Activated CD8-positive, alpha-beta T cell treated with anti-CD3 and anti-CD28 coated beads, Interleukin-2, amount 10 ng/mL, durations not matched to agents 7 days and 5 days (primary cell): ENCODE measurements at places on chromosomes 13 and 19. TPM values are rescaled to one million over a fixed set of nuclear protein-coding genes. Genes with fewer than 3 reads are reported as not detected.

DNA sequence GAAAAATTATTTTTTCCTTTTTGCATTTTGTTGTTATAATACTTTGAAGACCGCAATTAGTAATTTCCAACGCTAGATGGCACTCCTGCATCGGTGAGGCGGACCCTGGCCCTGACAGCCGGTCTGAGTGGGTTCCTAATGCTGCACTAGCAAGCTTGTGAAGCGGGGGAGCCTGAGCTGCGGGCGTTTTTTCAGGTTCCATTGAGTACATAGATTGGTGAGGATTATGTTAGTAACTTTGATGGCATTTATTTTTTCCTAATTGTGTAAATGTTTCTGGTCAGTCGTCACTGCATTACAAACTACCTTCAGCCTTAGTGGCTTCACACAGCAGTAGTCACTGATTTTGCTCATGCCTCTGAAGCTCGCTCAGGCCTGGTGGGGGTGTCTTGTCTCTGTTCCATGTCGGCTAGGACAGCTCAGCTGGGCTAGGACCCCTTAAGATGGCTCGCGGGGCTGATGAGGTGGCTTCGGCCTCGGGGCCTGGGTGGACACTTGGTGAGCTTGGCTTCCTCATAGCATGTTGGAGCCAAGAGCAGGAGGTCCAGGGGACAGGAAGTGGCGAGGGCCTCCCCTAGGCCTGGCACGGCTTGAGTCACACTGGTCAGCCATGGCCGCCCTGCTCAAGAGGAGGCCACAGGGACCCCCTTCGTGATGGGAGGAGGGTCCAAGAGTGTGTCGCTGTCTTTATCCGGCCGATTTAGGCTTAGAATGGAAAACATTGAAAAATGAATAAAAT is 25.0 kb downstream of the ERCC5 start:
- H3K36me3 ChIP-seq = peaks cover 62% of the 10 kb centered on the region
- no peak overlapping the region for H3K27ac ChIP-seq
- peaks cover 23% of the 10 kb centered on the region for H3K4me1 ChIP-seq
- no peak overlapping the region for H3K4me3 ChIP-seq

DNA sequence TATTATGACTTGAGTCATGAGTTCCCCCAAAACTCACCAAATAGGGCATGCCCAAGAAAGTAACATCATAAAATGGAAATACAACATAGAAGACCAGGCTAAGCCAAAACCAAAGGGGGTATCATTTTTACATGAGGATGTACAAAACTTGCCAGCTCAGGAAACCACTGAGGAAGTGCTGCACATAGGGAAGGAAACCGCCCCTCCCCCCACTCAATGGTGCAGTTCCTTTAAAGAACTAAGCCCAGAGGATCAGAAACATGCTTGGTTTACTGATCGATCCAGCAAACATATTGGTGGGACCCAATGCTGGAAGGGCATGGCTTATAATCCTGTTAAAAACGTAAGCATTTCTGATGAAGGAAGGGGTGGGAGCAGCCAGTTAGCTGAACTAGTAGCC is 4.2 kb upstream of the ZNF486 start:
- peaks cover 23% of the 10 kb centered on the region for H3K4me1 ChIP-seq
- peaks cover 42% of the 10 kb centered on the region for H3K36me3 ChIP-seq
- H3K27me3 ChIP-seq = no peaks in the 10 kb centered on the region

DNA sequence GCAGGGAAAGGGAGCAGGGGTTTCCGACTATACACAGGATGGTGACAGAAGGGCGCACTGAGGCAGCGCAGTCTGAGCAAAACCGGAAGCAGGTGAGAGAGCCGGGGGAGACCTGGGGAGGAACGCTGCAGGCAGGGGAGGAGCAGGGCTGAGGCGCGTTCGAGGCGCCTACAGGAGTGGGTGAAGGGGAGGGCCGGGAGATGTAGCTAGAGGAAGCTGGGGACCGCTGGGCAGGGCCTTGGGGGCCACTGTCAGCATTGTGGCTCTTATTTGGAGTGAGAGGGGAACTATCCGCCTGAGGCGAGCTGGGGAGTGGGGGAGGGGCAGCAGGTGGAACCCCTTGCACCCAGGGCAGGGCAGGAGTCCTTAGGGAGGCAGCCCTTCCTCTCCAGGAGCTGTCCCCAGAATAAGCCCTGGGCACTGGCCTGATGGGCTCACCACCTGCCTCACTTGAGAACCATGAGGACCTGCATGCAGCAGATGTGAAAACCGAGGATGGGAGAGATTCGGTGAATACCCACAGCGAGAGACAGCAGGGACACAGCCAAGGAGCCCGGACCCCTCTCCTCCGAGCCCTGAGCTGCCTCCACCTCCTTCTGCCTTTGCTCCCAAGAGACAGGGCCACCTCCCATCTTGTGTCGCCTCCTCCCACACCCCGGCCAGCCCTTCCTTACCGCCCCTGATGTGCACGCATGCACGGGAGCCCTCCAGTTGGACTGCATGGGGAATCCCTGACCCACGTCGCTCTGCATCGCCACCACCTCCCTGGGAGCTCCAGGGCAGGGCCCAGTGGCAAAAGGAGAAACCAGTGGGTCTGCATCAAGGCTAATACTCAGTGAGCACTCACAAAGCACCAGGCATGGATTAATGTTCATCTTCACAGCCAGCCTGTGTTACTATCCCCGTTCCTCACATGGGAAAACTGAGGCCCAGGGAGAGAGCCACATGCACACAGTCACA is 10.3 kb downstream of the AKT2 start:
- H3K4me3 ChIP-seq = peak overlapping the region; percentile 50
- H3K4me1 ChIP-seq = peaks cover 53% of the 10 kb centered on the region
- peak; percentile 71 for DNase-seq
- no peaks in the 10 kb centered on the region for H3K27me3 ChIP-seq

DNA sequence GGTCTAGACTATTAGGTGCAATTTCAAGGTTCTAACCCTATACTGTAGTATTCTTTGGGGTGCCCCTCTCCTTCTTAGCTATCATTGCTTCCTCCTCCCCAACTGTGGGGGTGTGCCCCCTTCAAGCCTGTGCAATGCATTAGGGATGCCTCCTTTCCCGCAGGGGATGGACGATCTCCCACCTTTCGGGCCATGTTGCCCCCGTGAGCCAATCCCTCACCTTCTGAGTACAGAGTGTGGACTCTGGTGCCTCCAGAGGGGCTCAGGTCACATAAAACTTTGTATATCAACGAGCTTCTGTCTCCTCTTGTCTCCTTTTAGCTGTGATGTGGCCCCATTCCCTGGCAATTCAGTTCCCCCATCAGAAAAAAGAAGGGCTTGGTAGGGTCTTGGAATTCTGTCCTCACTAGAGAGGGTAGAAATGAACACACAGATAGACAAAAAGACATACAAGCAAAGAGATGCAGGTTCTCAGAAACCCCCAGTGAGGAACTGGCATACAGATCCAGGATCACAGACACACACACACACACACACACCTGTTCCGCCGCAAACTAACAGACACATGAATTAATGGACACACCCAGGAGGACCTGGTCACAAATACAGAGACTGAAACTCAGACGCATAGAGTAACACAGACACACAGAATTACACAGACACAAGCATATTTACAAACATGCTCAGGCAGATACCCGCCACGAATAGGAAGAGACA is 2.5 kb upstream of the HNRNPUL1 start:
- H3K36me3 ChIP-seq = peaks cover 16% of the 10 kb centered on the region
- peak overlapping the region; percentile 82 for H3K4me3 ChIP-seq
- peak overlapping the region; percentile 99 for H3K27ac ChIP-seq
- no peak for DNase-seq
- peaks cover 29% of the 10 kb centered on the region for H3K4me1 ChIP-seq

DNA sequence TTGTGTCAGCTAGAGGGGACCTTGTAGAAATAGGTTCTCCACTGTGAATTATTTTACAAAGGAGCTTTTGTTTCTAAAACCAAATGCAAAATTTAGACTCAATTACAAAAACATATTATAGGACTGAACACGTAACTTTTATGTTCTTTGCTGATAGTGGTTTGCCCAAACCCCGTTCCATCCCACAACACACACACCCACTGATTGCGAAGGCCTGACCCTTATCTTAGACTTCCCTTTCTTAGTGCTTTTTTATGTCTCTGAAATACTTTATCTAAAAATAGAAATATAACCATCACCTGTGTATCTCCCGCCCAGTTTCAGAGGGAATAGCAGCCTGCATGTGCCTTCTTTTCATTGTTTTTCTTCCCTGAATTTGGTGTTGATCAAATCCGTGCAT is 13.0 kb downstream of the CCNA1 start:
- H3K27me3 ChIP-seq = peaks cover 10% of the 10 kb centered on the region
- DNase-seq = no peak
- H3K4me1 ChIP-seq = peaks cover 2% of the 10 kb centered on the region
- no peak overlapping the region for H3K4me3 ChIP-seq
- no peak overlapping the region for H3K27ac ChIP-seq

- DNase-seq = no peak
- no peaks in the 10 kb centered on the region for H3K4me1 ChIP-seq
- no peak overlapping the region for H3K4me3 ChIP-seq
- H3K27ac ChIP-seq = no peak overlapping the region
- no peaks in the 10 kb centered on the region for H3K27me3 ChIP-seq
- H3K36me3 ChIP-seq = no peaks in the 10 kb centered on the region
Observed at GRCh38 chr13:47650209-47650608, 350.9 kb downstream of the SUCLA2 start.

DNA sequence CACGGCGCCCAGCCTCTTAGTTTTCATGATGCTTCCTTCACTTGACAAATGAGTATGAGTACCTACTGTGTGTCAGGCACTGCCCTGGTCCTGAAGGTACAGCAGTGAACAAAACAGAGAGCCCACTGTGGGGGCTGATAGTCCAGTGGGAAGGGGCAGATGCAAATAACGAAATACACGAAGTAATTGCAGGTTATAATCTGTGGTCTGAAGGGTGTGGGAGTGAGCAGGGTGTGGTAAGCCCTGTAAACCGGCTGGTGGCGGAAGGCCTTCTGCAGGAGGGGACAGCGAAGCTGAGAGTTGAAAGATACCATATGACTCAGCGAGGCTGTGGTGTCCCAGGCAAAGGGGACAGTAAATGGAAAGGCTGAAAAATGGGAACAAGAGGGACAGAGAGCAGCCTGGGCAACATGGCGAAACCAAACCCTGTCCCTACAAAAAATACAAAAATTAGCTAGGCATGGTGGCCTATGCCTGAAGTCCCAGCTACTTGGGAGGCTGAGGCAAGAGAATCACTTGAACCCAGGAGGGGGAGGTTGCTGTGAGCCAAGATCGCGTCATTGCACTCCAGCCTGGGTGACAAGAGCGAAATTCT is 60.5 kb downstream of the MAP4K1 start:
- peak overlapping the region; percentile 35 for H3K4me3 ChIP-seq
- DNase-seq = peak; percentile 58
- H3K36me3 ChIP-seq = no peaks in the 10 kb centered on the region
- H3K27me3 ChIP-seq = peaks cover 16% of the 10 kb centered on the region

- peaks cover 2% of the 10 kb centered on the region for H3K4me1 ChIP-seq
- H3K4me3 ChIP-seq = no peak overlapping the region
- DNase-seq = no peak
- H3K27ac ChIP-seq = no peak overlapping the region
Observed at GRCh38 chr19:592101-592500, 2.4 kb downstream of the HCN2 start.

- H3K4me3 ChIP-seq = no peak overlapping the region
- no peaks in the 10 kb centered on the region for H3K27me3 ChIP-seq
- H3K36me3 ChIP-seq = no peaks in the 10 kb centered on the region
- no peak overlapping the region for H3K27ac ChIP-seq
- no peak for DNase-seq
- H3K4me1 ChIP-seq = peaks cover 39% of the 10 kb centered on the region
Observed at GRCh38 chr13:21071015-21071414, 9.6 kb upstream of the LATS2 start.

DNA sequence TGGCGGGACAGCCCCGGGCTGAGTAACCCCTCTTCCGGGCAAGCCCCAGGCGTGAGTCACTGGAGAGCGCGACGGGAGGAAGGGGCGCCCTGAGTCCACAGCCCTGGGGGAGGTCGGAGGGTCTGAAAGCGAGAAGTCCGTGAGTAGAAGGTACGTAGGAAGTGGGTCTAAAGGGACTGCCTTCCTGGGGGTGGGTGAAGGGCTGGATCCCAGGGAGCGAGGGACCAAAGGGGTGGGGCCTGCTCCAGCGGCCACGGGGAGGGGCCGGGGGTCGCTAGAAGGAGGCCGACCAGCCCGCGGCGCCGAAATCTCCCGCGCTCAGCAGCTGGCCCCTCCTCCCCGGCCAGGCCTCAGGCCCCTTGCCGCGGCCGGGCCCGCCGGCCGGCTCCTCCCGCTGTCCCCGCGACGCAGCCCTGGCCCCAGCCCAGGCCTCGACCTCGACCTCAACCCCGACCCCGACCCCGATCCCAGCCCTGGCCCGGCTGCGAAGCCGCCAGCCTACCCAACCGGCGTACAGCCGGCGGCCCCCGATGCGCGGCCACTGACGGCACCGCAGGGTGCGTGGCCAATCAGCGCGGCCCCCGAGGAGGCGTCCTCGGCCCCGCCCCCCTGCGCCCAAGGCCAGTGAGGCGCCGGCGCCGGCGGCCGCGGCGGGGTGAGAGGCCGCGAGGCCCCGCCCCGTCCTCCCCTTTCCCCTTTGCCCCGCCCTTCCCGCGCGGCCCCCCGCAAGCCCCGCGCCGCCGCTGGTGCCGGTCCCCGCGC is 22.6 kb downstream of the IPO5 start:
- DNase-seq = peak; percentile 89
- peak overlapping the region; percentile 97 for H3K27ac ChIP-seq
- H3K4me3 ChIP-seq = peak overlapping the region; percentile 91
- H3K36me3 ChIP-seq = peaks cover 7% of the 10 kb centered on the region
- peaks cover 39% of the 10 kb centered on the region for H3K4me1 ChIP-seq

- no peak overlapping the region for H3K27ac ChIP-seq
- H3K36me3 ChIP-seq = no peaks in the 10 kb centered on the region
- H3K27me3 ChIP-seq = no peaks in the 10 kb centered on the region
- no peak overlapping the region for H3K4me3 ChIP-seq
Observed at GRCh38 chr13:23946067-23946466, 48.8 kb upstream of the C1QTNF9B start.

- H3K4me1 ChIP-seq = peaks cover 45% of the 10 kb centered on the region
- DNase-seq = no peak
- no peak overlapping the region for H3K27ac ChIP-seq
- peaks cover 1% of the 10 kb centered on the region for H3K36me3 ChIP-seq
- no peak overlapping the region for H3K4me3 ChIP-seq
Observed at GRCh38 chr19:40414542-40415535, 1.7 kb upstream of the PRX start.

DNA sequence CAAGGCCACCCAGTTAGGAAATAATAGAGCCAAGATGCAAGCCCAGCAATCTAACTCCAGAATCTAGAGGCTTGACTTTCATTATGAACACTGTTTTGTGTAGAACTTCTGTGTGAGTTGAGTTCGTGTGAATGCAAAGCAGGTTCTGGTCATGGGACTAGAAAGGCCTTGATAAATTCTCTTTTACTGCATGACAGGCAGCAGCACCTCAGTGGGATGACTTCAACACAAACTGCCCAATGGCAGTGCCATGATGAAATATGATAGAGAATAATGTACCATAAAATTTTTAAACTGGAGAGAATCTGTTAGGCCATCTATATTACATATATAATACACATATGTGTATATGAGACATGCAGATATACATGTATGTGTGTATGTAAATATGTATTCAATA is 214.5 kb downstream of the KLF5 start:
- no peaks in the 10 kb centered on the region for H3K27me3 ChIP-seq
- no peak overlapping the region for H3K4me3 ChIP-seq
- no peak overlapping the region for H3K27ac ChIP-seq
- peaks cover 46% of the 10 kb centered on the region for H3K4me1 ChIP-seq
- H3K36me3 ChIP-seq = peaks cover 32% of the 10 kb centered on the region

- peaks cover 14% of the 10 kb centered on the region for H3K4me1 ChIP-seq
- no peaks in the 10 kb centered on the region for H3K36me3 ChIP-seq
- DNase-seq = peak; percentile 37
- no peaks in the 10 kb centered on the region for H3K27me3 ChIP-seq
Observed at GRCh38 chr13:109764470-109765291, 21.7 kb downstream of the IRS2 start.

ZNF69 gene
- 3.4 TPM for total RNA-seq

PGLYRP2 gene
- total RNA-seq = not detected

RNF6 gene
- total RNA-seq = 35.7 TPM

SHISA7 gene
- total RNA-seq = not detected
